Hypothalamus (tissue), 51 donors: ENCODE measurements at places on chromosomes 2 and 18.

DNA sequence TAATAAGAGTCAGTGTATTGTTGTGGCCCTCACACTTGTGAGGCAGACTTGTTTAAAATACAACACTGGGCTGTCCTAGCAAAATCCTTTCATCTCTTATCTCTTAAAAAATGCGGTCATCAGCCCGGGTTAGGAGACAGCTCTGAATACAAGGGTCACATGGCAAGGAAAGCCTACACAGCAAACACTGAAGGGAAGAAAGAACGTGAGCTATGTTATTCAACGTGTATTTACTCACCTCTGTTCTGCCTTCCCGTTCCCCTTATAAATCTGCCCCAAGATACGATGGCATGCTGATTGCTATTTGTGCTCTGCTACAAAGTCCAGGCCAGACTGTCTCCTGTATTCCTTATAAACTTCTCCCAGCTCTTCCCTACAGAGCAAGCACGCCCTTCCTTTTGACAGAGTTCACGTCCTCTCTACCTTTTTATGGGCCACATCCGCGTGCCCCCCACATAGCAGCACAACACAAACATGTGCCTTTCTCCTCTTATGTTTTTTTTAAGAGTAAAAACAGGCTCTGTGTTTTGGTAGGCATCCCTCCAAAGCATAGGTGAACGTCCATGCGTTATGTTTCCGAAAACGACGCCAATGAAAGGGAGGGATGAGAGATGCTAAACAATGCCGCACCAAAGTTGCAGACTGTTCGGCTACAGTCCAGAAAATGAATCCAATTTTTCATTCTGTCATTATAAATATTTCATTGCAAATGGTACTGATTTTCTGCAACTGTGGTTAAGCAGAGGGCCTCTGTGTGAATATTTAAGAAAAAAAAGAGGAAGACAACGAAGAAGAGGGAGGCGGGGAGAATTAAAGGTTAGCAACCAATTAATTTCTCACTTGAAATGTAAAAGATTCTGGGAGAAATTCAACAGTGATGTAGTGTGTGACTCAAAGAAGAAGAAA, 274.7 kb downstream of the ZNF521 start:
- no peak for DNase-seq

DNA sequence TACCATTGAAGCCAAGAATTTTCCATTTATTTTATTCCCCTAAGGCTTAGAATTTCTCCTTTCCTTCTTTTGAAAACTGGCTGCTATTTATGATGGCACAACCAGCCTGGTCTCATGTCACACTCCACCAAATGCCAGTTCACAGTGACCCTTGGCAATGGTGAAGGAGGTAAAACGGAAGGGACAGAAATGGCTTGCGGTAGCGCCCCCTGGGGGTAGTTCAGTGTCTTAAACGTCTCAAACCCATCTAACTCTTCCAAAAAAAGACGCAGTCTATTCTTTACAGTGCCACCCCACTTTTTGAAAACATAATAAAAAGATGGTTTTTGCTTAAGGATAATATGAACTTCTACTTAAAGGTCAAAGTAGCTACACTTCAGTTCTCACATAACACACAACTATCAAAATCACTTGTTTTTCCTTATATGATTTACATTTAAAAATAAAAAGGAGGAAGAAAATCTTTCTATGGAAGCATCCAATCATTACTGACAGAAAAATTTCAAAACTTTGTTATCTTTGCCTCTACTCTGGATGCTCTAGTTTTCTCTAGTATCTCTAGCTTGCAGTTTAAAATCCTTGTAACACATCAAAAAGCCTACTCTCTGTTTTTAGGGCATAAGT, 28.0 kb downstream of the PNO1 start:
- DNase-seq: no peak

- no peak for DNase-seq
Observed at GRCh38 chr2:160194351-160194750, 5.7 kb downstream of the ITGB6 start.

DNA sequence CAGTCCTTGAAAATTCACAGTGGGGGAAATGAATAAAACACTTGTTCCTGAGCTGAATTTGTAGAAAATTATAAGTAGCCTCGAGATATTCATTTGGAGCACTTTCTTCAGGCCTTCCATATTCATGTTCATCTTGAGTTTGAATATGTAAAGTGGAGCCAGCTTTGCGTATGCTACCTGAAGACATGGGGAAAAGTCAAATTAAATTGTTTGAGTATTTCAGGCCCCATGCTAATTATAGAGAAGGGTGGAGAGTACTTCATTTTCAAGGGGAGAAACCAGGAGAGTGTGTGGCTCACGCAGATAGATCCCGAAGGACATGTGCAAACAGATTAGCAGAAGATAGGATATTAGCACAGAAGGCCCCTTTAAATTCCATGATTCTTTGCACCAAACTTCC, 7.7 kb downstream of the RPRM start:
- no peak for DNase-seq

DNA sequence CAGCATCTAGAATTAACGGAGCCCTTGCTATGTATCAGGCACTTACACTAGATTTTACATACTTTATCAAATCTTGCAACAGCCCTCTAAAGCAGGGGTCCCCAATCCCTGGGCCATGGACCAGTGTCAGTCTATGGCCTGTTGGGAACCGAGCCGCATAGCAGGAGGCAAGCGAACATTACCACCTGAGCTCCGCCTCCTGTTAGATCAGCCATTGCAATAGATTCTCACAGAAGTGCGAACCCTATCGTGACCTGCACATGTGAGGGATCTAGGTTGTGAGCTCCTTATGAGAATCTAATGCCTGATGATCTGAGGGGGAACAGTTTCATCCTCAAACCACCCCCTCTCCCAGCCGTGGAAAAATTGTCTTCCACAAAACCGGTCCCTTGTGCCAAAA, 13.4 kb downstream of the DNAJB2 start:
- no peak for DNase-seq

DNA sequence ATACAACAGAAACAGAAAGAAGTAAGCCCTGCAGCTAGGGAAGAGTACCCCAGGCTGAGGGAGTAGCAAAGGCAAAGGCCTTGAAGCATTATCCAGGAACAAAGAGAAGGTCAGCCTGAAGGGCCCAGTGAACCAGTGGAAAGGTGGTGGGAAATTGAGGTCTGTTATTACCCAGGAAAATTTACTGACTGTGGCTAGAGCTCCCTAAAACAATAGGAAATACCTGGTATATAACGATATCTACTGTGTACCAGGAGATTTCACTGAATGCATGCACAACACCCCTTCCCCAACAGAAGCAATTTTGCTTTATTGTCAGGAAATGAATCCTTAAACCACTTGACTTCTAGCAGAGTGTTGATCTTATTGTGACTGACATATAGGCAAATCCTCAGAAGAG, 365.3 kb downstream of the ERBB4 start:
- no peak for DNase-seq

DNA sequence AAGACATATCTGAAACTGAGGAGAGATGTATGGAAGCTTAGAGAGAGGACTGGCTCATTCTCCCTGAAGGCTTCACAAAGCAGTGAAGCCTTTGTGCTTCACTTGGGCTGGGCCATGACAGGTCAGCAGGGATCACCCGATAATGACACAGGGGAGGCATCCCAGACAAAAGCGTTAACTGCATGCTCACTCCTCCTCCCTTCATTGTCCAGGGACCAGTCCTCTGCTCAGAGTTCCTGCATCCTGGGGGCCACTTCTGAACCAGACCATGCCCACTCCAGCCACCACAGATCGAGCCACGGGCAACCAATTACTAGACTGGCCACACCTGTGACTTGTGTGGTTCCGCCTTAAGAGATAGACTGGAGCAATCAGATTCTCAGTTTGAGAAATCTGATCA, 236.0 kb downstream of the CLIP4 start:
- DNase-seq: no peak

DNA sequence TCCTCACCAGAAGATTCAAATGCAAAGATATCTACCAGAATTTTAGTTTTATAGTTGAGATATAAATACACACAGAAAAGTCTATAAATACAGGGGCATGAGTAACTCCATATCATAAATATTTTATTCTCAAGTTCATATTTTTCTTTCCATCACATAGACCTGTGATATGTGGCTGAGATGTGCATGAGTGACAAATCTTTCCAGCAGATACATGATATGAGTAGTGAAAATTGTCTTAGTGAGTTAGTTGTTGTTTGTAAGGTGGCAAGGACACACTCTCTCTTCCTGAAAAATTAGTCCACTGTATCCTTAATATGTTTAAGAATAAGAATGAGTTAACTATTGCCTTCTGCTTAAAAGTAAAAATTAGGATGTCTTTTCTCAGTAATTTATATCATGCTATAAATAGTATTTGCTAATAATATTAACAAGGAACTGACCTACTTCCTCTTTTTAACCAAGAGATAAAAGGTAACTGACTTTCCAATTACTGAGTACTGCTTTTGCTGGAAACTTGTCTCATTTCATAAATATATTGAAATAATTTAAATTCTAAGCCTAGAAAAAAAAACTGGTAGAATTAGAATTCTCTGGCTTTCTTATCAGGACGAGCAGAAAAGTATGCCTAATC, 85.2 kb upstream of the SESTD1 start:
- no peak for DNase-seq

DNA sequence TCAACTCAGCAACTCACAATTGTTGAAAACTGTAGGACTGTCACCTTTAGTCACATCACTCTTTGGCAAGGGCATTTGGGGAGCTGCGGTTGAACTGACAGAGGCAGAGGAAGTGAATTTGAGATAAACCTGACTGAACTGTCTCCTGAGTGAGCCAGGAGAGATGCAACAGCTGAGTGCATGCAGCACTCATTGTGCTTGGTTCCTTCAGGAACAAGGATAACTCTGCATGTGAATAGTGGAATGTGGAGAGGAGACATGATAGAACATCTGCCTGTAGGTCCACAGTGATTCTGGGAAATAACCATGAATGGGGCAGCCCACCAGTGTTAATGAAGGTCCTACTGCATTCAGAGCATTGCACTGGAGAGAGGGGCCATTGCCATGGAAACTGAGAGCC, 494.7 kb downstream of the STK39 start:
- no peak for DNase-seq

GRCh38 chr18:72543357-72544055, 636 bp downstream of the CBLN2 start:
- no peak for DNase-seq

DNA sequence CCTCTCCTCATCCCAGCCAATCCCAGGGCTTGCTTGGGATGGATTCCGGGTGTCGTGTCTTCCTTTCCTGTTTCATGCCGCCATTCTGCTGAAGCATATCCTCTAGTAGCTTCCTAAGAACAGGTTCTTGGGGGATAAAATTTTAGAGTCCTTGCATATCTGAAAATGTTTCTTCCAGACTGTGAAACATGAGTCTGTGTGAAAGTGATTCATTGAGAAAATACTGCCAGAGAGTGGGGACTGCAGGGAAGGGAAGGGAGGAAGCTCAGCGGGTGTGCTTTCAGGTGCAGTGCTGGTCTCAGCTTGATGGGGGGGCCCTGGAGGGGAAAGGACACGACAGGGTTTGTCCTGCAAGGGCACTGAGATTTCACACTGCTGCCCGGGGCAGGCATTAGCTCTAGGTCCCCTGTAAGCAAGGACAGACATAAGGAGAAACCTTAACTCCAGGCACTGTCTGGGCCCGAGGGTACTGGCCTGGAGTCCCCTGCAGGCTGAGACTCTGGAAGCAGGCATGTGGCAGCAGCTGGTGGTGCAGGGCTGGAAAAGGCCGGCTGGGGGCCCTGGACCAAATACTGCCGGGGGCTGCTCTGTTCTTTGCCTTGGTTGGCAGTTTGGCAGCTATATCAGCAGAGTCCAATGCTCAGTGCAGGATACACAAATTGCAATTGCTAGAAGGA, 97.6 kb upstream of the HS6ST1 start:
- DNase-seq: no peak

GRCh38 chr18:79634593-79635426, 44.8 kb upstream of the CTDP1 start:
- DNase-seq: no peak

DNA sequence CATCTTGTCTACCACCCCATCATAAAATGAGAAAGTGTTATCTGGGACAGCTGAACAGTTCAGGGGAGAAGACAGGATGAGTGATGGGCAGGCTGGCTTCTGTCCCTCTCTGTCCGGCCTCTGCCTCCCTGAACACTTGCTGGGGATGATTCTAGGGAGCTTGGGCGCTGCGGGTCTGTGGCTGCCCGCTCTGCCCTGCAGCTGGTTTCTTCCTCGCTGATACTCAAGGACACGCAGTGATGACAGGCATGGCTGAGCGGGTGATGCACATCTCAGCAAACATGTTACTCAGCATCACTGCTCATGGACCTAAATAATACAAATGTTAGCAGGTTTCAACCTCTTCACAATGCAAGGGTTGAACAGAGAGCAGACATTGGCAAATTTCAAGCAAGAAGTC, 161.1 kb downstream of the TMEM18 start:
- no peak for DNase-seq

DNA sequence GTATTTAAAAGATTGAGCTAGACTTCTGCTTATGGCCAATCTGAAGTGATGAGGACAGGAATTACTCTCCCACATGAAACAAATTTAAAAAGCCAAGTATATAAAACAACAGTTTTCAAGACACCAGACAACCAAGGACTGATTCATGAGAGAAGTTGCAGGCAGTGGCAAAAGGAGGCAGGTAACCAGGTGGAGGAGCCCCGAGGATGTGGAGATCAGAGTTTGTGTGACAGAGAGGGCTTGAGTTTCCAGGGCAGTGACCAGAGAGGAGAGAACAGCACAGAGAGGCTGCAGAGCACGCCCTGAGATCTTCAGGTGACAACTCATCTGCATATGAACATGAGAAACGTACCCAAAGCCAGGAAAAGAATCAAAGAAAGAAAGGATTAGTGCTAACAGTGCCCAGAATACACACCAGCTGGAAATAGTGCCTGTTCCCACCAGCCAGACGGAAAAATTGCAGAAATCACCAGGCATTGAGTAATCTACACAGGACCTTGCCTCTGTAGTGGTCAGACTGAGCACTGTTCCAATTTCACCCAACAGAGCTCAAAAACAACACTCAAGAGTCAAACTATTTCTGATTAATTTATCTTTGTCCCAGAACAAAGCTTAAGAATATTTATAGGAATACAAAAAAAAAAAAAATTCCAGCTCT, 173.1 kb downstream of the SEPTIN10 start:
- DNase-seq: no peak

GRCh38 chr2:209761566-209761965, 10.1 kb upstream of the UNC80 start:
- no peak for DNase-seq

DNA sequence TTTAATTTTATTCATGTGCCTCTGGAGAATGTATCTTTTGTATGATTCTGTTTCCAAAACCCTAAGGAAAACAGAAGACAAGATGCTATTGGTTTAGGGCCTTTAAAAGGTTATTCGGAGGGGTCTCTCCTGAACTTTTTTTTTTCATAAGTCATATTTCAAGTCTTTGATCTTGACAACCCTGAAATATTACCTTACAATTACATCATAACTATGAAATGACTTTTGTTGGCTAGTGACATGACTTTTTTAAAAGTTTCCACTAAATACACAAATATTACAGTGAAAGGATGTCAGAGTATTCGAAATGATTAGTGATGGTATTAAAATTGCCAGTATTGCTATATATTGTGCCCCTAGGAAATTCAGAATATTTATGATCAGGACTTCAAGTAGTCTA, 31.8 kb upstream of the FZD7 start:
- DNase-seq: no peak

- no peak for DNase-seq
Observed at GRCh38 chr2:218861645-218862318, 2.2 kb downstream of the WNT6 start.

GRCh38 chr2:7952046-7952745, 729.7 kb upstream of the ID2 start:
- DNase-seq: no peak
